Testis (tissue), 5 donors: ENCODE measurements at places on chromosomes 6 and 20.
A peak's percentile ranks its signal among the peaks of the same experiment; 100 is the strongest.

GRCh38 chr6:112801468-112802080 is 454.4 kb downstream of the RFPL4B start:
- no peak for DNase-seq

DNA sequence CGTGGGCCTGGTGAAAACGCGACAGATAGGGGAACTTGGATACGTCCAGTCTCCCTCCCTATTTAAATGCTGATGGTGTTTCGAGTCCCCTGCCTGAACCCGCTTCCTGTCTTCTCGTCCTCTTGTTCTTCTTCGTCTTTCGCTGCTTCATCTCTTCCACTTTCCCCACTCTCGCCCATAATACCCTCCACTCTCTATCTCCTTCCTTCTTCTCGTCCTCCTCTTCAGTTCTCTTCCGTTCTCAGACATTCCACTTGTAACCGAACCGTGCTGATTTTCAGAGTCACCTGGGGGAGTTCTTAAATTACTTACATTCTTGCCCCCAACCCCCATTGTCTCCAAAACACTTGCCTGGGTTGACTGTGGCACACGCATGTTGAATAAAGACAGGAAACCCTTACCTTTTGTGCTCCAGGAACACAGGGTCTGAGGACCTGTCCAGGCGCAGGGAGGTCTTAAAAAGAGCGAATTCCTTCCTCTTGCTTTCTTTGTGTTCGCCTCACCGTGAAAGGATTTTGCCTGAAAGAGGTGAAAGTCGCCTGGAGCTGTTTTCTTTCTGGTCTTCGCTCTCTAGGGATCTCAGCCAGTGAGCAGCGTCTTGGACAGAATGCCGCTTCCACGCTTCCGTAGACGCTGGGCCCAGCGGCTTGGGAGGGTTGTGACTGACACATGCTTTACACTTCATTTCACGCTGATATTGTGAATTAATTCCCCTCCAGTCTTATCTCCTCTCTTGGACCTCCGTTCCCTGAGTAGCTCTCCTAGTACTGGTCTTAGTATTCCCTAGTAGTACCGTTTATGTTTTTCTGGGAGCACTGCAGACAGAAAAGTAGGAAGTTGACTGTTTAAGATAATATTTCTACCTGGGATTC is 184.0 kb downstream of the GPX5 start:
- DNase-seq, result no peak

DNA sequence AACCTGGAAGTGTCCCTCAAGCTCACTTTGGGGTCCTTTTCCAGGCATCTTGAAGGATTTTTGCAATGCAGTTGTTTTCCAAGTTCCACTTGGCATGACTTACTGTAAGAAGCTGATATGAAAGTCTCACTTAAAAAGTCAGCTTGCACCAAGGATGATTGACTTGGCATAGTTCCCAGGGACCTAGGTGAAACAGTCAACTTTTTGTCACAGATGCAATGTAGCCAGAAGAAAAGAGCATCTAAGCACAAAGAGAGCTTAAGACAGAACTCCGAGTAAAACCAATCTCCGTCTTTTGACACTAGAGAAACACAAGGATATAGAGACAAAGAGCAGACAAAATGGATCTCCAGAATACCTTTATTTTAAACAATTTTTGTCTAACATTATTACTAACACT is 2.6 kb upstream of the ZSCAN12 start:
- DNase-seq, result no peak

GRCh38 chr6:48144021-48144420 is 33.0 kb upstream of the PTCHD4 start:
- no peak for DNase-seq

GRCh38 chr6:148440877-148441453 is 98.3 kb downstream of the SASH1 start:
- DNase-seq, result peak; percentile 73

DNA sequence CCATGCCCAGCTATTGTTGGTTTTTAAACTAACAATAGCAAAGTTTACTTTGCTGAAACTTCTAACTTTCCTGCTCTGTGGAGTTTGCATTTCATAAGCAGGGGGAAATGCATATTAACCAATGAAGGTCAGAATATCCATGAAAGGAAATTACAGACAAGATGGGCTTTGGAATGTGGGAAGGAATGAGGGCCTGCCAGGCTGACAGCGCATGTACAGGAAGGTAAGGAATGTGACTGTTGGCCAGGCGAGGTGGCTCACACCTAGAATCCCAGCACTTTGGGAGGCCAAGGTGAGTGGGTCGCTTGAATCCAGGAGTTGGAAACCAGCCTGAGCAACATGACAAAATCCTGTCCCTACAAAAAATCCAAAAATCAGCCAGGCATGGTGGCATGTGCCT is 49.6 kb downstream of the CDK5RAP1 start:
- DNase-seq, result no peak

GRCh38 chr6:161327360-161327953 is 53.6 kb upstream of the AGPAT4 start:
- no peak for DNase-seq

- DNase-seq, result no peak
These were observed 88.8 kb downstream of the ADTRP start for GRCh38 chr6:11689847-11690246.

GRCh38 chr6:21931641-21932335 is 338.2 kb downstream of the SOX4 start:
- DNase-seq, result no peak

- DNase-seq, result no peak
These were observed 1.5 kb upstream of the CCR6 start for GRCh38 chr6:167121335-167121841.

DNA sequence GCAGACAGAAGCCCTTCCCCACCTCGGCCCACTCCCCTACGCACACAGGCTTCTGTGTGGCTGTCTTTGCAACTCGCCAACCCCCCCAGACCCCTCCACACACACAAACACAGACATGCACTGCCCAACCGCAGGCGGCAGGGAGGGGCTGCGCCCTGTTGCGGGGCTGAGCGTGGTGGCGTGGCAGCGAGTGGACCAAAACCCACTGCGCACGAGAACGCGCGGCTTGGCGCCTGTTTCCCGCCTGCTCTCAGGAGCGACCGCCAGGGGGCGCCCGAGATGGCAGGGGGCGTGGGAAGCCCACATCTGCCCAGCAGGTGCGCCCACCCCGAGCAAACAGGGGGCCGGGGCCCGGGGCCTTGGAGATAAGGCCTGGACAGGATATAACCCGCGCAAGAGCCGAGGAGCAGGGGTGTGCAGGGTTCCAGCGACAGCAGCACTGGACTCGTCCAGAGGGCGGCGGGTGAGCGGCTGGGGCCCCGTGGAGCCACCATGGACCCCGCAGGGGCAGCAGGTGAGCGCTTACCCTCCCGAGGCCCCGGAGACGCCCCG is at the start of gene RBPJL:
Gene RBPJL, plus strand, starts transcription at position 410 of the 552 bp plus-strand sequence. Its CDS starts 83 bp downstream, at position 493.
- DNase-seq, result peak; percentile 38

GRCh38 chr20:48808382-48809034 is 19.3 kb downstream of the PREX1 start:
- DNase-seq, result no peak

GRCh38 chr6:163872335-163872734 is 457.8 kb downstream of the QKI start:
- DNase-seq, result no peak

DNA sequence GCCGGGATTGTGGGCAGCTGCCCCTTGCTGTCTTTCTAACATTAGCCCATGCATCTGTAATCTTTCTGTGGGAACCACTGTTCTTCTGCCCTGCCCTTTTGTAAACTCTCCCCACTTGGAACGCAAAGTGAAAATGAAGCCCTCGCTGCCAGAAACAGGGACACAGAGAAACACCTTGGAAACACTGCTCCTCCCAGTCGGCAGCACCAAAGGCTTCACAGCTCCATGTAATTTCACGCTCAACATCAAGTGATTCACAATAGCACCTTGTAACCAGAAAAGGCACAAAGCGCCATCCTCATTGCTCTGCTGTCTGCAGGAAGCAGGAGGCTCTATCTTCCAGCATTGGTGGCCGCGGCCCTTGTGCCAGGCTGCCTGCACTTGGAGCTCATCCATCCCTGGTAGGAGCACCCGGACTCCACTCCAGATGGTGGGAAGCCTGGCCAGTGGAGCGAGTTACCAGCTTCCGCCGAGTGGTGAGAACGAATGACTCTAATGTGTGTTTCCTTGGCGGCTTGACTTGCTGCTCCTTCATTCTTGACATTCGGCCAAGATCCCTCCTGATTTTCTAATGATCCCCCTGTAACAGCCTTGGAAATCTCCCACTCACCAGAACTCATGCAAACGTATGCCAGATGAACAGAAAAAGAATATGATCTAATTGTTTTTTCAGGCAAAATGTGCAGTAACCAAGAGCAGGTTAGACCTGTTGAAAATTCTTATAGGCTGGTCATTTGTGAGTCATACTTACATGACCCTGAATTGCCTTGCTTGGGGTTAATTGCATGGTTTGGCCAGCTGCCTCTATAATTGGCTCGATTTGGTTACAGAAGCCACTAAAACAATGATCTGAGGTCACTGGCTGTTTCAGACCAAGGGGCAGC is 169.1 kb upstream of the CDYL start:
- DNase-seq, result peak; percentile 21

- DNase-seq, result no peak
These were observed 53.3 kb downstream of the SOD2 start for GRCh38 chr6:159639721-159640120.

GRCh38 chr20:56360133-56360907 is 1.5 kb downstream of the FAM210B start:
- no peak for DNase-seq

- DNase-seq, result no peak
These were observed 124.7 kb upstream of the PMEPA1 start for GRCh38 chr20:57834306-57835073.

- DNase-seq, result no peak
These were observed 36.3 kb upstream of the SIRT5 start for GRCh38 chr6:13538084-13538483.

DNA sequence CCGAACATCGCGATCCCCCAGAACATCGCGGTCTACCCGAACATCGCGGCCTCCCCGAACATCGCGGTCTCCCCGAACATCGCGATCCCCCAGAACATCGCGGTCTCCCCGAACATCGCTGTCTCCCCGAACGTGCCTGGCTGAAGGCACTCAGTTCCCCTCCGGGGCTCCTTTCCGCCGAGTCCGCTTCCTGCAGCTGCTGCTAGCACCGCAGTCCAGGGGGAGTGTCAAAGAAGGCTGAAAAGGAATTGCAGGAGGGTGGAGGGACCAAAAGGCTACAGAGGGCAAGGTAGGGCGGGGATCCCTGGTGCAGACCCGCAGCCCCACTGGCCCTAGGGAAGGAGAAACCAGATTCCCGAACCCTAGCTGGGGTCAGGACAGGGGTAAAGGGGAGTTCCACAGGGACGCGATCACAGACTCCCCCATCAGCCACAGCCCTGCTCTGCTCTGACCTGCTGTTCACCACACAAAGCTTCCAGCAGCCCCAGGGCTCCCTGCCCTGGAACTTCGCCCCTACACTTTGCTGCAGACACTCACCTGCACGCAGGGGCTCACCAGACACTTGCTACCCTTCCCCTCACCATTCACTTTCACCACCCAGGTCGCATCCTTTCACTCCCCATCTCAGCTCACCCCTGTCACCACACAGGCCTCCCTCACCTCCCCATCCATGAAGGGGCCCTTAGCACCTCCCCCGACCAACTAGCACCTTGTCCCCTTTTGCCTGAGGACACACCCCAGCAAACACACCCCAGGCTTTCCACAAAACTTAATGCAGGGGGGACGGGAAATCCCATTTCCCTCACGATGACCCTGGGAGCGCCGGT is 1.7 kb downstream of the ULBP1 start:
- DNase-seq, result no peak

- DNase-seq, result no peak
These were observed 13.5 kb upstream of the KCNK16 start for GRCh38 chr6:39335780-39336545.

GRCh38 chr20:32832664-32833063 is 12.9 kb downstream of the MAPRE1 start:
- DNase-seq, result no peak

DNA sequence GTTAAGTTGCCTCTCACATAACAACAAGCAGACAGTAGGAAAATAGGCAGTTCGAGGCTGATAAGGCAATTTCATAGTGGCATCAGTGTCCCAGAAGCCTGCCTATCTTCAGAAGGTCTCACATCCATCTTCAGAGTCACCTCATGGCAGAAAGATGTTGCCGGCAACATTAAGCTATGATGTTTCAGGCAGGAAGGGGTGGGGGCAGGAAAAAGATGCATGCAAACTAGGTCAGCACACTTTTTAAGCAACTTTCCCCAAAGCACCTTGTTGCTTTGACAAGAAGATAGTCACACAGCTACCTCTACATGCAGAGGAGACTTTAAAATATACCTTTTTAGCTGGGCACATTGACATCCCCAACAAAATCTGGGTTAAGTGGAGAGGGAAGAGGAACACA is 43.2 kb upstream of the SMIM8 start:
- DNase-seq, result no peak

- no peak for DNase-seq
These were observed 25.9 kb upstream of the MAFB start for GRCh38 chr20:40714916-40715315.

DNA sequence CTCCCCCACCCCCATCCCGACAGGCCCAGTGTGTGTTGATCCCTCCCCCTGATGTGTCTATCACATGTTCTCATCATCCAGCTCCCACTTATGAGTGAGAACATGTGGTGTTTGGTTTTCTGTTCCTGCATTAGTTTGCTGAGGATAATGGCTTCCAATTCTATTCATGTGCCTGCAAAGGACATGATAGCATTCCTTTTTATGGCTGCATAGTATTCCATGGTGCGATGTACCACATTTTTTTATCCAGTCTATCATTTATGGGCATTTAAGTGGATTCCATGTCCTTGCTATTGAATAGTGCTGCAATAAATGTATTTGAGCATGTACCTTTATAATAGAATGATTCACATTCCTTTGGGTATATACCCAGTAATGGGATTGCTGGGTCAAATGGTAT is 66.6 kb upstream of the NXT1 start:
- no peak for DNase-seq

DNA sequence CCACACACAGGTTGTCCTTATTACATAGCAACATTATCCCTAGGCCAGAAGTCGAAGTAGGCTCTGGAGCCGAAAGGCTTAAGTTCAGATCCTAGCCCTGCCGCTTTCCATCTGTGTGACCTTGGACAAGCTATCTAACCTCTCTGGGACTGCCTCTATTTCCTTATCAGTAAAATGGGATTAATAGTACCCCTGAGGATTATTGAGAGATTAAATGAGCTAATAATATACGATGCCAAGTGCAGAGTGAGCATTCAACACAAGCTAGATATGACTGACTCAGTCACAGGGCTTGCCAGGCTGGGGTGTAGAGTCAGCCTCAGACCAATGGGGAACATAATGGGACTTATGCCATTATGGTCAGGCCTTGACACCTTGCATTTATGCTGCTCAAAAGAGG is 8.9 kb upstream of the SPATA2 start:
- no peak for DNase-seq

GRCh38 chr20:56171087-56172012 is 77.2 kb upstream of the MC3R start:
- peak; percentile 54 for DNase-seq

- DNase-seq, result no peak
These were observed 15.4 kb upstream of the FBXO30 start for GRCh38 chr6:145829950-145830349.

GRCh38 chr6:87071683-87072082 is 23.2 kb downstream of the CGA start:
- no peak for DNase-seq

DNA sequence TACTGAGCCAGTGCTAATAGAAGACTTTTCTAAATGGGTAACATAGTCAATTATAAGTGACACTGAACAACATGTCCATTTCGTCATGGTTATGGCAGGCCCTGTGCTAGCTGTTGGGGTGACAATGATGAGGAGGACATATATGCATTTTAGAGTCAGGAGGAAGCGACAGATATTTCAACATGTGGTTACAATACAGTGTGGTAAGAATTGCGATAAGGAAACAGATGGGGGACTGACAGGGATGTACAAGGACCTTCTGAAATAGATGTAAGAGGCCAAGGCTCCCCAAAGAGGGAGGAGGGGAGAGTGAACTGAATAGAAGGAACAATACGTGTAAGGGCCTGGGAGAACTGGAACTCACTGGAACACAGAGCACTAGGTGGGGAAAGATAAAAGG is 11.7 kb downstream of the MMP24 start:
- DNase-seq, result no peak
